ENCODE measurements at places on chromosomes 3 and 15.

DNA sequence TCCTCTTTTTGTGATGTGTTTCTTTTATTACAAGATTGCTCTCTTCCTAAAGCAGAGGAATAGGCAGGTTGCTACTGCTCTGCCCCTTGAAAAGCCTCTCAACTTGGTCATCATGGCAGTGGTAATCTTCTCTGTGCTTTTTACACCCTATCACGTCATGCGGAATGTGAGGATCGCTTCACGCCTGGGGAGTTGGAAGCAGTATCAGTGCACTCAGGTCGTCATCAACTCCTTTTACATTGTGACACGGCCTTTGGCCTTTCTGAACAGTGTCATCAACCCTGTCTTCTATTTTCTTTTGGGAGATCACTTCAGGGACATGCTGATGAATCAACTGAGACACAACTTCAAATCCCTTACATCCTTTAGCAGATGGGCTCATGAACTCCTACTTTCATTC lies 7.7 kb downstream of the SUCNR1 start:
- no peak for DNase-seq

- no peak for DNase-seq
Observed at GRCh38 chr15:86399041-86399954, 319.6 kb downstream of the AGBL1 start.

GRCh38 chr3:119084371-119085069 lies 49.9 kb upstream of the IGSF11 start:
- no peak for DNase-seq

- no peak for DNase-seq
Observed at GRCh38 chr3:49351521-49352011, 6.6 kb downstream of the GPX1 start.

GRCh38 chr3:171284308-171285075 lies 175.7 kb downstream of the TNIK start:
- DNase-seq: no peak

DNA sequence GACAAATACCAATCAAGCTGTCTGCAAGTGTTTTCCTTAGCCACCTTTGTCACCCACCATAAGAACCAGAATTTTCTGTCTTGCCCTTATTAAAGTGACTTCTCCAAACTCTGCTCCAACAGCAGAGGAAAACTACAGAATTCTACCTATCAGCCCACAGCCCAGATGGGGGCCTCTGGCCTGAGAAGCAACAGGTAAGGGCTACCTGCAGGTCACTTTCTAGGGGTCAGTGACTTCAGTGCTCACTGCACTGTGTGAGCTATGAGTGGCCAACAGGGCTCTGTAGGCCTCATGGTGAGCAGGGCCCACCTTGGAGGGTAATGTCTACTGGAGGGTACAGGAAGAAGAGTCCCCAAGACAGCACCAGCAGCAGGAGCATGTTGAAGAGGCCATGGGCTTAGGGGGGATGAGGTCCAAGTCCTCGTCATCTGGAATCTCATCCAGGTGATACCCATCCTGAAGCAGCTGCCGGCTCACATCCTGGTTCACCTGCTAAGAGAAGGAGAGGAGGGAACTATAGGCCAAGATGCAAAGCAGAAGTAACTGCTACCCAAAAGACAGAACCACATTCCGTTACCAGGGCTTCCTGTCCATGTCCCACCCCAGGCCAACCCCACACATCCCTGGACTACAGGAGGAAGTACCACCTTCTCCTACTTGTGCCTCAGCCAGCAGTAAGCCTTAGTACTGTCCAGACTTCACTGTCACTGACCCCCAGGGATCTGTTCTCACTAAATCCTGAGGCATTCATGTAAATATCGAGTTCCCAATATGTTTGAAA lies 4.2 kb downstream of the FAM219B start:
- no peak for DNase-seq

DNA sequence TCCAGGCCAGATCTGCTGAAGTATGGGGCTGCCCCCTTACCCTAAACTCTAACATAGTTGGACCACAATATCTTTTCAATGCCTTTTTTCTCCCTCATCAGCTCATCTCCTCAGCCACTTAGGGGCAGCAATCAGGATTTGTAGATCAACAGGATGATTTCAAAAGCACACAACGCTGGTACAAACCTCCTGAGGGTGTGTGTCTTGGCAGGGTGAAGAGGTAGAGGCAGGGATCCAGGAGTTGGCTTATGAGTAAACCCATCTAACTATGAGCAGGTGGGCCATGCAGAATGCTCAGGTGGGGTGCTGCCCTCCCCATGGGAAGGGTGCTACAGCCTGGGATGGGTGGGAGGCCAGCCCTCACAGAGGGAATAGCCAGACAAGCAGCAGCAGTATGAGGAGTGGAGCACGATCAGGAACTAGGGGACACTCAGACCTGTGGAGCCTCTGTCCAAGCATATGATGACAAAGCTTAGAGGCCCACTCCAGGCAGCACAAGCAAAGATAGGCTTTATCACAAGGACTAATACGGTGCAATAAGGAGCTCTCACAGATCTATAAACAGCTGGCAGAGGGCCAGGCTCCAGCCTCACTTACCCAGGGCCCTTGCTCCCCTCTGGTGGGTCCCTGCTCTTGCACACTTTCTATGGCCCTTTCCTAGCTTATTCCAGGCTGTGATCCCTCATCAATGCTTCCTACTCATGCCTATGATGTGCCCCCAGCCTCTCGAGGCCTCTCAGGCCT lies 32.2 kb downstream of the IL20RB start:
- no peak for DNase-seq

- DNase-seq: no peak
Observed at GRCh38 chr15:57092252-57092651, 173.8 kb downstream of the TCF12 start.

DNA sequence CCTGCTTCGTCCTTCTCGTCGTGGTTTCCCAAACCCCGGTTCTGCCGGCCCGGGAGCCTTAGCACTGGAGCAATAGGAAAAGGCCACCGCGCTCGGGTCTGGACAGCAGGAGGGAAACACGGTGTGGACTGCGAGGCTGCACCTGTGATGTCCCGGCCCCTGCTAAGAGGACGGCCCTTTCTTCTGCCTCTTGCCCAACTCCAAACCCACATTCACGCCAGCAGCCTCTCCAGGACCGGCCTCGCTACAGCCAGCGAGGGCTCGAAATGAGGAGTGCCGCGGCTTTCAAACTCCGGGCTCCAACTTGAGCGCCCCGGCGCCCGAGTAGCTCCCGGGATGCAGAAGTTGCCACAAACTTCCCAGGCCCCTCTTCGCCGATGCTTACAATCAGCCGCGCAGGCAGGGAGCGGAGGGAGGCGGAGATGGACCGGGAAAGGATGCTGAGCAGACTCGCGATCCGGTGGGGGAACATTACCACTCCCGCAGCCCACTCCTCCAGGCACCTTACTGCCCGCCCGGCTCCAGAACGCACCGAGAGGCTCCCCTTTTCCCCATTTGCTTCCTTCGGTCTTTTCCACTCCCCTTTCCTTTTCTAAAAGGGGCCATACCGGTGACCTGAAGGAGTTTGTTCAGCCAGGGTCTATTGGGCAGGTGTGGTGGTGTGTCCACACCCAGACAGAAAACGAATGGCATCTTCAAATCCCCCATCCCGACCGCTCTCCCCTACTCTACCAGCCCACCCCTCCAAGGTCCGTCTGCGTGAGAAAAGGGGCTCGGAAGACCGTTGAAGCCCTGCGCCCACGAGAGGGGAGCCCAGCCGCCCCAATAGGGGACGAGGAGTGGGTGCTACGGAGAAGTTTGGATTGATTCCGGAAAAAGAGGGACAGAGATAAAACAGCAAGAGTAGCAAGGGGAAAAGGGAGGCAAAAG lies 18.8 kb upstream of the SATB1 start:
- DNase-seq: no peak

GRCh38 chr15:100152463-100152862 lies 189.3 kb downstream of the ADAMTS17 start:
- no peak for DNase-seq

- DNase-seq: no peak
Observed at GRCh38 chr15:89628806-89629715, 26.2 kb downstream of the KIF7 start.

GRCh38 chr3:11307830-11308432 lies 35.7 kb downstream of the ATG7 start:
- DNase-seq: no peak

DNA sequence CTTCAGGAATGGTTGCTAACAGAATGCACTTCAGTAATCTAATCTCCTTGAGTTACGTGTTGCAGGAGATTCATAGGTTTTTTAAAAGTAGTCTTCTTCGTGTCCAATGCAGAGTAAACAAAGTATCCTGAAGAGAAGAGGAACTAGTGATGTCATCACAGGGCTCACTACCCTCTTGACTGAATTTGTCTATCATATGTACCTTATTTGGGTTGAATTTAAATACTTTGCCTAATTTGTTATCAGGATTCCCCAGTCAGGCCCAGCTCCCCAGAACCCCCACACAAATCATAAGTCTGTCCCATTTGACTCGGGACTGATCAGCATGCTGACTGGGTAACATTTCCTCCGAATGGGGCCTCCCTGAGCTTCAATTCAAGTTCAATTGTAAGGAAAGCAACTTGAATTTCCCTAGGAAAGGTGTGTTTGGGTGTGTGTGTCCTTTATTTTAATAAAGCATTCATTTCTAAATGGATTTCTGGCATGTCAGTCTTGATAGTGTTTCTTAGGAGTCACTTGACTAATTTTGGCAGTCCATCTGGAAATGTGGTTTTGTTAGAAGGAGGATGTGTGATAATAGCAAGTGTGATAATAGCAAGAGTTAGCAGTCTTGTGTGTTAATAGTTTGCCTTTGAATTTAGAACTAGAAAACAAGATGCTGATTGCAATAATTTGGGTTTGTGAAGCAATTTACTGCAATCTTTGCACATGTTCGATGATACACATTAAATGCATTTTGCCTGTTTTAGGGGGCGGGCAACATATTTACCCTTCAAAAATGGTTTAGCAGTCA lies 21.9 kb downstream of the OXNAD1 start:
- no peak for DNase-seq

DNA sequence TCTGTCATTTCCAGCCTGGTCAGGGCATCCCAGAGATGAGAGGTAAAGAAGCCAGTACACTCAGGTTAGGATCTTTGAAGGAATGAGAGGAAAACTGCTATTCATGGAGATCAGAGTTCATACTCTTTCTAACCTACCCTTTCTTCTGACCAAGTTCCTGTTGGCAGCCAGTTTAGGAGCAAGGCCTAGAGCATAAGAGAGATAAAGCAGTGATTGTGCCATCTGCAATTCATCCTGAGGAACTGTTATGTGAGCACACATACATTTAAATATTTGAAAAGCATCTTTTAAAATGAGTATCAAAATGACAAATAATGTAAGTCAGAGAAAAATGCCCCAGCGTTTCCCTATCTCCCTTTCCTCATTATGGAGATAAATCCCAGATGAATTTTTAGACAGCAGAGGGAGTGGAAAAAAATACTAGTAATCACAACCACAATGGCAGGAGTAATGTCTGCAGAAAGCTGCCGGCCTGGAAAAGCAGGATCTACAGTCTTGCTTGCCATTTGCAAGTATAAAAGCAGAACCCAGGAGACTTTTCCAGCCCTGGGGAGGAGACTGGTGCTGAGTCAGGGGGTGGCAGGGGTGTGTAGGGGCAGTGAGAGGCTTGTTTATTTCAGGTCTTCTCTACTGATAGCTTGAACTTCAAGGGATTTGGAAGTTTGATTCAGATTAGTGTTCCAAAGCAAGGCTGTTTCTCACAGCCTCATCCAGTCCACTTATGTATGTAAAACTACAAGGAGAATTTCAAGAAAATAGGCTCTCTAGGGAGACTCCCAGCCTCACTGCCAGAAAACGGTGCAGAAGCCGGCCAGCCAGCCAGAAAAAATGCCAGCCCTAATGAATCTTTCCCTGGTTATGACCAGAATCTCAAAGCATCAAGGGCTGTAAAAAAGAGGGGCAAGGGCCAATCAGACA lies 1052.4 kb downstream of the TUSC7 start:
- DNase-seq: peak; percentile 56

DNA sequence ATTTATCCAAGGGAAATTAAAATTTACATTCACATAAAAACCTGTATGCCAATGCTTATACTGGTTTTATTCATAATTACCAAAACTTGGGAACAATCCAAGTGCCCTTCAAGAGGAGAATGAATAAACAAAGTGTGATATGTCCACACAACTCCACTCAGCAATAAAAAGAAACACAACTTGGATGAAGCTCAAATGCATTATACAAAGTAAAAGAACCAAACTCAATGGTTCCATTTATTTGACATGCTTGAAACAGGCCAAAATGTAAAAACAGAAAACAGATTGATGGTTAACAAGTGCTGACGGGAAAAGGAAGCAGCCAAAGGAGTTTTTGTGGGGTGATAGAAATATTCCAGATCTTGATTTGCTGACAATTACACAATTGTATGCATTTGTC lies 23.5 kb downstream of the OCA2 start:
- no peak for DNase-seq

DNA sequence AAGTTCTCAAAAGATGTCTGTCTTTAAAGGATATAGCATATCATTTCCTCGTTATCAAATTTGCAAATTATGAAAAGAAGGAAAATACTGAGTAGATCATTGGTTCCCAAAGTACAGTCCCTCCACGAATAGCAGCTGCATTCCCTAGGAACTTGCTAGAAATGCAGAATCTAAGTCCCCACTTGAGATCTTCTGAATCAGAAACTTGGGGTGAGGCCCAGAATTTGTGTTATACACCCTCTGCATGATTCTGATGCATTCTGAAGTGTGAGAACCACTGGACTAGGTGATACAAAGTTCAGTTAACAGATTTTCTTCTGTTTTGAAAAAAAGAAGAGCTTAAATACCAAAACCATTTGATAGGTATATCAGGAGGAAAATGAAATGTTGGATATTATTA lies 77.1 kb downstream of the SLC25A26 start:
- DNase-seq: no peak

DNA sequence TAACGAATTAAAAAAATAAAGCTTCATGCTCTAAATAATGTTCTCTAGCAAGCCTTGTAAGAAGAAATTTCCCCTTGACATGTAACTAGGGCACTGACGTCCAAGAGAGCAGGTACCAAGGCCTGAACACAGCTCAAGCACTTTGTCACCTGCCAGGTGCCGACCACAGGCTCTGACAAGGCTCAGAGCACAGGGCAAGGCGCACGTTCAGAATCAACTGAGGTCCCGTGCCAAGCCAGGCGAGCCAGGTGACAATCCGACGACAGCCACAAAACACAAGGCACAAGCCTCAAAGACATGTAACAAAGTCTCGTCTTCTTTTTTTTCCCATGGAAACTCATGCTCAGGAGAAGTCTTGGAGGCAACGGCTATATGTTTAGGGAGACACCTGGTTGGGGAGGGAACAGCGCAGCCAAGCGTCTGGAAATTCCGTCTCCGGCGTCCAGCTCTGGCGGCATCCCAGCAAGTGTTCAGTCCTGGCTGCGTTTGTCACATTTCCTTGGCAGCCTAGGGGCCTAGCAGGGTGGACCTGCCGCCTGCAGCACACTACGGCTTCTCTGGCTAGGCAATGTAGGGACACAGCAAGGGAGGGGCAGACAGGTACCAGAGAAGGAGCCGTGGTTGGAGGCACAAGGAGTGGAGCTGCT lies 76.7 kb downstream of the ADAMTS17 start:
- no peak for DNase-seq

- DNase-seq: no peak
Observed at GRCh38 chr3:169939751-169940150, 26.9 kb upstream of the SEC62 start.

- DNase-seq: no peak
Observed at GRCh38 chr3:140472306-140473020, 205.4 kb upstream of the TRIM42 start.
